ENCODE measurements at places on chromosomes 1 and 21. TPM values are rescaled to one million over a fixed set of nuclear protein-coding genes. Genes with fewer than 3 reads are reported as not detected.
A peak's percentile ranks its signal among the peaks of the same experiment; 100 is the strongest.

The PPIE gene
- 62.2 TPM for total RNA-seq

The CELA3A gene
- not detected for total RNA-seq

The SPRR5 gene
- not detected for total RNA-seq

- H3K4me1 ChIP-seq, result peaks cover 7% of the 10 kb centered on the region
- no peak for DNase-seq
- H3K27me3 ChIP-seq, result no peaks in the 10 kb centered on the region
- H3K27ac ChIP-seq, result no peak overlapping the region
- H3K36me3 ChIP-seq, result no peaks in the 10 kb centered on the region
Observed at GRCh38 chr1:117124661-117125060, 3.1 kb upstream of the TRIM45 start.

DNA sequence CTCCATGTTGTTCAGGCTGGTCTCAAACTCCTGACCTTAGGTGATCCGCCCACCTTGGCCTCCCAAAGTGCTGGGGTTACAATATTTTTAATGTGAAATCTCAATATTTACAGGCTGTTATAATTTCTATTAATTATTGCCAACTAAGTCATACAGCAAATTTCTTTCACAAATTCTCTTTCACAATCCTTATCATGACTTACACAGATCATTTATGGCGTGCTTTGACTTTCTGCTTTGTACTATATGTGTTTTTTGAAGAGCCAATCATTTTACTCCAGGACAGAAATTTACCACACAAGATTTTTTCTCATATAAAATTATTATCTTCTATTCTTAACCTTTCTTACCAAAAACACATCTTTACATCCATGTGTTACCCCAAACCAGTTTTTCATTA, 1729.9 kb downstream of the NCAM2 start:
- H3K27ac ChIP-seq, result no peak overlapping the region
- no peaks in the 10 kb centered on the region for H3K36me3 ChIP-seq
- no peak for DNase-seq
- H3K4me3 ChIP-seq, result no peak overlapping the region

The MARK1 gene
- total RNA-seq, result 8.7 TPM

The KIRREL1 gene
- 26.4 TPM for total RNA-seq

DNA sequence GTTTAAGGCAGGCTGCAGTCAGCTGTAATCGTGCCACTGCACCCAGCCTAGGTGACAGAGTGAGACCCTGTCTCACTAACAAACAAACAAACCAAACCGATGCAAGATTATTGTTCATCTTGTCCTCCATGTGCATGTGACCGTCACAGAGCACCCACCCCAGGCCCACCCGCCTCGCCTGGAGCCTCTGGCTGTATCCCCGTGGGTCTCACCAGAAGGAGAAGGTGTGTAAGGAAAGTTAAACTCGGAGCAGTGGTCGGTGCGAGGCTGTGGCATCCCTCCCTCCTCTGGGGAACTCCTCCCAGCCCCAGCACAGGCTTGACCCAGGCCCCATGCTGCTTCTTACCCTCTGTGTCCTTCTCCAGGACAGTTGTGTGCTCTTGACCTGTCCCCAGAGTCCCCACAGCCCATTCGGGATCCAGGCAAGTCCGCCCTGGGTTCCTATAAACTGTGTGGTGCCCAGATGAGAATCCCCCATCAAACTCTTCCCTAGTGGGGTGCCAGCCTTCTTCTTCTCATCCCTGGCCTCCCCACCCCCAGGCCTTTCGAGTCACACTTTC, 318.4 kb downstream of the AJAP1 start:
- no peaks in the 10 kb centered on the region for H3K4me1 ChIP-seq
- no peak for DNase-seq
- peaks cover 45% of the 10 kb centered on the region for H3K27me3 ChIP-seq
- no peak overlapping the region for H3K27ac ChIP-seq
- H3K36me3 ChIP-seq, result no peaks in the 10 kb centered on the region
- no peak overlapping the region for H3K4me3 ChIP-seq

GRCh38 chr1:147084273-147085096, 87.8 kb downstream of the PRKAB2 start:
- no peaks in the 10 kb centered on the region for H3K36me3 ChIP-seq
- peak overlapping the region; percentile 93 for H3K27ac ChIP-seq
- peak overlapping the region; percentile 57 for H3K4me3 ChIP-seq
- no peaks in the 10 kb centered on the region for H3K4me1 ChIP-seq

DNA sequence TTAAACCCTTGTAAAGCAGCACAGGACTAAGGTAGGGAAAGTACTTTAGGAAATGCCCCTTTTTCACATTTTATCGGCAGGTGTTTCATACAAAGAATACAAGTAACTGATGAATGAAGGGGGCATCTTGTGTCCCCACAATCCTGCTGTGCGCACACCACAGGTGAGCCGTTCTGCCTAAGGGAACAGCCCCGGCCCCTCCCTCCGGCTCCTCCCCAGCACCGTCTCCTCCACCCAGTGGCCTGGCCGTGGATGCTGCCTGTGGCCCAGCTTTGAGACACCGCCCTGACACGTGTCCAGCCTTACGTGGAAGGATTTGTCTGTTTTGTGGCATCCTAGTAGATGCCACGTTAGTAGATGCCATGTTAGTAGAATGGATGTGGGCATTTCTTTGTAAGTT, 12.8 kb downstream of the FAAP20 start:
- no peaks in the 10 kb centered on the region for H3K27me3 ChIP-seq
- no peak overlapping the region for H3K27ac ChIP-seq
- 0 out of 2 replicates have a peak, but pooled peaks cover 2% of the 10 kb centered on the region for H3K4me1 ChIP-seq
- no peak overlapping the region for H3K4me3 ChIP-seq

The NPHS2 gene
- not detected for total RNA-seq

- H3K4me1 ChIP-seq, result no peaks in the 10 kb centered on the region
- peaks cover 93% of the 10 kb centered on the region for H3K27me3 ChIP-seq
- H3K27ac ChIP-seq, result no peak overlapping the region
Observed at GRCh38 chr1:37631036-37631435, 3.7 kb downstream of the RSPO1 start.

The WDR47 gene
- total RNA-seq, result 14.9 TPM

DNA sequence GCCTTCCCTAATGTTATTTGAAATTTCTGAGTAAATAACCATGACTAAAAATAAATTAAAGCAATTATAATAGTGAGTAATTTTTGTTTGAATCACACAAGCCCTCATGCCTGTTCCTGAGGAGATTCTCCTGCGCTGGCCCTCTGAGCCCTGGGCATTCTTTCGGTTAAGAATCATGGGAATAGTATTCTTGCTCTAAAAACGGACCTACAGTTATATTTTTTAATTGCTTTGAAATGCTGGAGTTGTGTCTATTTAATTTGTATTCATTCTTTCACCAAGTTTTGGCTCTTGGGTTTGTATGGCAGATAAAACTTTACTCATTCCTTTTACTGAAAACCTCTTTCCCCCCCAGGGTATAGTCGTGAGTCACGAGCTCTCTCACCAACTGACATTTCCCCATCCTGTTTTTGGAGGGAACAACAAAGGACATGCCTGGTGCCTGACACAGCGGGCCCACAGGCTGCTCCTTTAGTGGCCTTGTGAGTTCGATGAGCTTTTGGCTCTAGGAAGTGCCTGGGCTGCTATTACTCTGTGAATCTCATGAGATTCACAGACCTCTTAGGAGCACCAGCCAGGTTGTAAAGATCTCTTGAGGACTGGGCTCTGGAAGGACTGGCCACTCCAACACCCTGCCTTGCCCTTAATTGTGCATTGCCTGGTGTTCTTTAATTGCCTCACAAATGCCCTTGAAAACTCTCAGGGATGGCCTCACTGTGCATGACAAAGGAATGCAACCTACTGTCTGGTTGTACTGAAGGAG, 58.6 kb downstream of the DDR2 start:
- H3K27ac ChIP-seq, result no peak overlapping the region
- no peak overlapping the region for H3K4me3 ChIP-seq
- H3K36me3 ChIP-seq, result no peaks in the 10 kb centered on the region
- no peaks in the 10 kb centered on the region for H3K27me3 ChIP-seq
- H3K4me1 ChIP-seq, result peaks cover 5% of the 10 kb centered on the region

- no peaks in the 10 kb centered on the region for H3K27me3 ChIP-seq
- H3K4me3 ChIP-seq, result no peak overlapping the region
- no peak overlapping the region for H3K27ac ChIP-seq
- H3K36me3 ChIP-seq, result no peaks in the 10 kb centered on the region
- peaks cover 9% of the 10 kb centered on the region for H3K4me1 ChIP-seq
Observed at GRCh38 chr1:202505356-202505755, 156.9 kb downstream of the PPP1R12B start.

- peaks cover 76% of the 10 kb centered on the region for H3K27me3 ChIP-seq
- H3K4me1 ChIP-seq, result no peaks in the 10 kb centered on the region
- no peaks in the 10 kb centered on the region for H3K36me3 ChIP-seq
- DNase-seq, result no peak
- H3K4me3 ChIP-seq, result no peak overlapping the region
Observed at GRCh38 chr1:36707221-36707620, 224.5 kb upstream of the CSF3R start.

The HAPLN2 gene
- 0.20 TPM for total RNA-seq

The TNFRSF18 gene
- 0.93 TPM for total RNA-seq

The CSMD2 gene
- total RNA-seq, result 0.14 TPM

DNA sequence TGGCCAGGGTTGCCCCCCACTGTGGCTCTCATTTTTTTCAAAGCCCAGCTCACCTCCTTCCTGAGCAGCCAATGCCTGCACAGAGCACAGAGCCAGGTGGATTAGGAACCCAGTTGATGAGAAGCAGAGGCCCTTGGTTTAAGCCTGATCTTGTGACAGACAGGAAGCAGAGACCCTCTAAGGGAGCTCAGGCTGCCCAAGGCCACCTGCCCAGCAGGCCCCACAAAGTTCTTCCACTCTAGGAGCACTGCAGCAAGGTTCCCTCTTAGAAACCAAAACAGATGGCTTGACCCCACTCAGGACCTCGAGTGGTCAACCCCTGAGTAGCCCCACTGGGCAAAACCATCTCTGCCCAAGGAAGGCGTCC, 25.5 kb upstream of the PRSS38 start:
- H3K4me3 ChIP-seq, result no peak overlapping the region
- no peak overlapping the region for H3K27ac ChIP-seq
- peaks cover 19% of the 10 kb centered on the region for H3K4me1 ChIP-seq
- no peaks in the 10 kb centered on the region for H3K36me3 ChIP-seq
- H3K27me3 ChIP-seq, result no peaks in the 10 kb centered on the region

DNA sequence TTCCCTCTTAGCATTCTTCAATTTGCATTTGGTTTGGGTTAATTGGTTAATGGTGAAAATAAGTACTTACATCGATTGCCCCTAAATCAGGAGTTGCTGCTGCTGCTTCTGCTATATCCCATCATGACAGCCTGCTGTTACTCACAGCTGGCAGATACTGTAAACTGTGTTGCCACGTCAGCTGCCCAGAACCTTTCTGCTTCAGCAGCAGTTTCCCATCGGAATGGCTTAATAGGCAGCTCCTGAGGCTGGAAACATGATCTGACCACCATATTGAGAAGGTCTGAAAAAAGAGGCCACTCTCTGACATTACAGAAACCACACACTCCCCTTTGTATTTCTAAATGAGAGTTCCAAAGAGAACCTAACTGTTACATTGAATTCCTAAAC, 14.3 kb upstream of the SEC16B start:
- peak; percentile 69 for DNase-seq
- H3K36me3 ChIP-seq, result no peaks in the 10 kb centered on the region
- no peak overlapping the region for H3K27ac ChIP-seq
- no peaks in the 10 kb centered on the region for H3K4me1 ChIP-seq
- no peaks in the 10 kb centered on the region for H3K27me3 ChIP-seq

DNA sequence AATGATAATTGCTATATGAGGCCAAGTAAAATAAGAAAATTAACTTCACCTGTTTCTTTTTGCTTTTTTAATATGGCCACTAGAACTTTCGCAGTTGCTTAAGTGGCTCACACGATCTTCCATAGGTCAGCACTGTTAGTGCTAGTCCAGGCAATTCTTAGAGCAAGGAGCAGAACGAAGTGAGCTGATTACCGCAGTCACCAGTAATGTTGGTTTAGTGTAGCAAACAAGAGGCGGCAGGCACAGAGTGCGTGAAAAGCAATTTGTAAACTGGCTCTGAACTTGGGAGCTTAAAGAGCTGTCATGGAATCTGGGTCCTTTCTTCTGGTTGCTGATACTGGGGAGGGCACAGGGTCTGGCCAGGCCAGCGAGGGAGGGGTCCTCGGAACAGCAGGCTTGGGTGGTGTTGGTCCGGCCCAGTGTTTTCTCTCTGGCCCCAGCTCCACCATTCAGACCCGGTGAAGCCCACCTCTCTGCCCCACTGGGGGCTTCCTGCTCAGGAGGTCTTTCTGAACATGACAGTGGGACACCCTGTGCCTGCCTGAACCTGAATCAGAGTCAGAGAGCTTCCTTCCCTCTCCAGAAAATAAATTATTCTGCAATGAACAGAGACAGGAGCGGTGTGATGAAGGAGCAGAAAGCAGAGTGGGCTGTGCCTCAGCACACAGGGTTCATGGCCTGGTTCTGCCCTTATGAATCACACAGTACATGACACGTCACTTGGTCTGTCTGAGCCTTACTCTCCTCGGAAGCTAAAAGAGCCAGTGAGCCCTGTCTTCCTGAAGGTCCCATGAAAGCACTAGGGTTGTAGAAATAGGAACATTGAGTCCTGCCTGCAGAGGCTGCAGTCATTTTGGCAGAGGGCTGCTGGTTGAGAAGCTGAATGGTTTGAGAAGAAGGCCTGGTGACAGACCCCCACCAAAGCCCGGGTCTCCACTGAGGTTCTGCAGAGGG, 11.9 kb downstream of the ETS2 start:
- no peak for DNase-seq
- no peaks in the 10 kb centered on the region for H3K4me1 ChIP-seq
- H3K27me3 ChIP-seq, result no peaks in the 10 kb centered on the region
- H3K4me3 ChIP-seq, result no peak overlapping the region

DNA sequence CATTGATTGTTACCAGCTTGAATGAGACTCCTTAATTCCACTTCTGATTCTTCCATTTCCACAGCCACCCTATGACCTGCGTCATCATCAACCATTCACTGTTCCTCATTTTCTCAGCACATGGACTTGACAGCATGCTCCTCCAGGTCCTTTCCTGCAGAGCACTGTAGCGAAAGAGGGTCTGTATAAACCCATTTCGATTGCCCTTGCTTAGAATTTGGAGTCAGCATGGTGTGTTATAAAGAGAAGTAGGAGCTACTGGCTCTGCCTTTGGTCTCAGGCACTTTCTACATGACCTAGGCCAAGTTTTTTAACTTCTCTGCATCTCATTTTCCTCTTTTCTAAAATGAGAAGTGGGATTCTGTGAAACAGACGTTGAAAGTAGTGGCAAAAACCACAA, 133.8 kb downstream of the AK5 start:
- H3K27ac ChIP-seq, result no peak overlapping the region
- no peak overlapping the region for H3K4me3 ChIP-seq
- no peaks in the 10 kb centered on the region for H3K27me3 ChIP-seq
- DNase-seq, result no peak

DNA sequence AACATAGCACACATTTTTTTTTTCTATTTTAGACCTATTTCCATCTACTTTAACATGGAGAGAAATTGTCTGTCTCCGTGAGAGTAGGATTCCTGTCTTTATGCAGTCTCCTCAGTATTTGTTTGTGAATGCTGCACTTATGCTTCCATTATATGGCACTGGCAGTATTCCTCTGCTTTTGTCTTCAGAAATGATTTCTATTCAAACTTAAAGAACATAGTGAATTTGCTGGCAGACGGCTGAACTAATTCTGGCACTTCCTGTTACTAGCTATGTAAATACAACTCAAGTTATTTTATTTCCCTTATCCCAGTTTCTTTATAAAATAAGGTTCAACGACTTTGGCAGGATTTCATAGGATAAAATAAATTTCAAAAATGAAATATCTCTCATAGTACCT, 45.3 kb downstream of the KCTD3 start:
- H3K4me1 ChIP-seq, result no peaks in the 10 kb centered on the region
- H3K36me3 ChIP-seq, result peaks cover 66% of the 10 kb centered on the region
- no peak overlapping the region for H3K4me3 ChIP-seq
- H3K27me3 ChIP-seq, result no peaks in the 10 kb centered on the region
- no peak overlapping the region for H3K27ac ChIP-seq

The ZNF648 gene
- not detected for total RNA-seq

- H3K27me3 ChIP-seq, result peaks cover 11% of the 10 kb centered on the region
- H3K36me3 ChIP-seq, result no peaks in the 10 kb centered on the region
- H3K27ac ChIP-seq, result no peak overlapping the region
- no peak overlapping the region for H3K4me3 ChIP-seq
- peaks cover 2% of the 10 kb centered on the region for H3K4me1 ChIP-seq
Observed at GRCh38 chr1:16721871-16722641, 18.3 kb upstream of the RNU1-4 start.
